ENCODE measurements at places on chromosomes 13 and 19. TPM values are rescaled to one million over a fixed set of nuclear protein-coding genes. Genes with fewer than 3 reads are reported as not detected.

DNA sequence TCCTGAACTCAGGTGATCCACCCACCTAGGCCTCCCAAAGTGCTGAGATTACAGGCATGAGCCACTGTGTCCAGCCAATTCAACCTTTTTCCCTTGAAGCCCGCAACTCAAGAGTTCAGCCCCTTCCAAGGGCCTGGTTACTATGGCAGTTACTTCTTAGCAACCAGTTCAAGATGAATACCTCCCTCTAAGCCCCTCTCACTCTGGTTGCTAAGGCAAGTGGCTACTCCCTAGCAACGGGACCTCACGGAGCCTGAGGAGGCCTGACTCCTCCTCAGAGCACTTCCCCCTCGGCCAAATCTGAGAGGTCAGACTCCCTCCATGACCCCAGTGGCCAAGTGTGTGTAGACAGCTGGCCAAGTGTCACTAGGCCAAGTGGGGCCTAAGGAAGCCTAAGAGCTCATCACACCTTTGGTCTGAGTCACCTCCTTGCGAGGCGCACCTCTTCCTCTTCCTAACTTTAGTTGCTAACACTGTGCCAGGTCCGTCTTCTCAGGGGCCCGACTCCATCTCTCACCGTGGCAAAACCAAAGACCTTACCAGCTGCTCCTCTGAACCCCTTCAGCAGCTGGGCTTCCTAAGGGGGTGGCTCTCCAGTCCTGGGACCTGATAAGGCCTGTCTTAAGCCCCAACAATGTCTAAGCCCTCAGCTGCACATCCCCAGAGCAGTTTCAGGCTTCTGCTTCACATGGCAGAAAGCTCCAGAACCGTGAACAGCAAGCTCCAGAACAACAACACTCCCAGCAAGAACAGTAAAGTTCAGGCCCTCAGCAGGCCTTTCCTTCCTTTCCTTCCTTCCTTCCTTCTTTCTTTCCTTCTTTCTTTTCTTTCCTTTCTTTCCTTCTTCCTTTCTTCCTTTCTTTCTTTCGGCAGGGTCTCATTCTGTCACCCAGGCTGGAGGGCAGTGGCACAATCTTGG, 9.6 kb downstream of the CD37 start:
- H3K27ac ChIP-seq: no peak overlapping the region
- DNase-seq: no peak
- no peak overlapping the region for H3K4me3 ChIP-seq

GRCh38 chr13:108993346-108993745, 363.9 kb downstream of the MYO16 start:
- no peak overlapping the region for H3K27ac ChIP-seq
- H3K4me3 ChIP-seq: no peak overlapping the region
- no peaks in the 10 kb centered on the region for H3K4me1 ChIP-seq

DNA sequence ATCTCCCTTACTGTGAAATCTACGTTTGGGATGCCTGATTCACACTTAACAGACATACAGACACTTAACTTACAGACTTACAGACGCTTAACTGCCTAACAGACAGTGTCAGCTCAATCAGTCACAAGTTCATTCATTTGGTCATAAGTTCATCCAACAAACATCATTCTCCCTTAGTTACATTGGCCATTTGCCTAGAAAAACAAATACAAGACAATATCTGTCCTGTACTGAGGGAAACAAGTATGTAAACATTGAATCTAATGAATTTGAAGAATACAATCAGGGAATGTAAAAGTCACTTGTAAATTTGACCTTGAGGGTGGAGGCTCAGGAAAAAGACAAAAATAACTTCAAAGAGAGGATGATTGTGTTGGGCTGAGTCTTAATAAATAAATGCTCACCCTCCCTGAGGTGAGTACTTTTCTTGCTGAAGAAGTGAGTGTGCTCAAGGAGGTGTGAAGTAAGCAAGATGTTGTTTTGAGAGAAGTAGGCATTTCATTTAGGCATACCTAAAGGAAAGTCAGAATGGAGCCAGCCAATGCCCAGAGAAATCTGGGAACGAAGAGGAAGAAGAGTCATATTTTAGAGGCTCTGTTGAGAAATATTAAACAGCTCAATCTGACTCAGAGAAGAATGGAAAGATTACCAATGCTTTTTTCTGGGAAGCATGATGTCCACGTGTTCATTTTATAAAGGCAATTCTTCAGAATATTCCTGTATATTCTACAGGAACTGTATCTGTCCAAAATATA, 958.4 kb upstream of the SLC10A2 start:
- 0 out of 2 replicates have a peak, but pooled peaks cover 3% of the 10 kb centered on the region for H3K4me1 ChIP-seq
- H3K27me3 ChIP-seq: no peaks in the 10 kb centered on the region
- no peaks in the 10 kb centered on the region for H3K36me3 ChIP-seq
- no peak for DNase-seq
- no peak overlapping the region for H3K27ac ChIP-seq

- H3K27ac ChIP-seq: no peak overlapping the region
- DNase-seq: no peak
- H3K4me3 ChIP-seq: no peak overlapping the region
- peaks cover under 1% of the 10 kb centered on the region for H3K4me1 ChIP-seq
- peaks cover 6% of the 10 kb centered on the region for H3K27me3 ChIP-seq
Measured at GRCh38 chr19:5430237-5430636, 25.0 kb upstream of the ZNRF4 start.

DNA sequence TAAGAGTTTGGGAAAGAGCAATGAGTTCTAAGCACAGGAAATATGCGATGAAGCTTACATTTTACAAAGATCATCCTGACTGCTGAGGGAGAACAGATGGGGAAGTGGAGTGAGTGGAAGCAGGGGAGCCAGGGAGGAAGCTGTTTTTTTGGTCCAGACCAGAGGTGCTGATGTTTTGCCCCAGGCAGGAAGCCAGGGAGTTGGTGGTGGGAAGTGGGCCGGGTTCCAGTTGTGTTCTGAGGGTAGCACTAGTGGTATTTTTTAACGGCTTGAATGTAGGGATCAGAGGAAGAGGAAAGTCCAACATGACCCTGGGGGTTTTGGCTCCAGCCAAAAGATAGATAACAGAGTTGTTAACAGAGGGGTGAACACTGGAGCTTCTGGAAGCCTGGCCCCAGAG, 20.7 kb upstream of the OLFM4 start:
- no peak overlapping the region for H3K27ac ChIP-seq
- H3K4me3 ChIP-seq: no peak overlapping the region
- H3K4me1 ChIP-seq: no peaks in the 10 kb centered on the region
- no peaks in the 10 kb centered on the region for H3K36me3 ChIP-seq
- H3K27me3 ChIP-seq: no peaks in the 10 kb centered on the region
- DNase-seq: no peak

DNA sequence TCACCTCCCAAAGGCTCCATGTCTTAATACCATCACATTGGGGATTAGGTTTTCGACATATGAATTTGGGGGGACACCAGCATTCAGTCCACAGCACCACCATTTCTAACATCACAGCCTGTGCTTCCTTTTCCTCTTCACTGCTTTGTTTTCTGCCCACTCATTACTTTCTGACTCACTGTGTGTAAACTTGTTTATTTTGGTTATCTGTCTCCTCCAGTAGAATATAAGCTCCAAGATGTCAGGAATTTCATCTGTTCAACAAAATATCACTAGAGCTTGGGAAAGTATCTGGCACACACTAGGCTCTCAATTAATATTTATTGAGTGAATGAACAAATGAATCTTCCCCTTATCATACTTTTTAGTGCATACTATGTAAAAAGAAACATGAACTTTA, 152.0 kb downstream of the NUFIP1 start:
- no peaks in the 10 kb centered on the region for H3K27me3 ChIP-seq
- H3K4me3 ChIP-seq: no peak overlapping the region
- H3K4me1 ChIP-seq: no peaks in the 10 kb centered on the region
- H3K27ac ChIP-seq: no peak overlapping the region
- no peaks in the 10 kb centered on the region for H3K36me3 ChIP-seq

DNA sequence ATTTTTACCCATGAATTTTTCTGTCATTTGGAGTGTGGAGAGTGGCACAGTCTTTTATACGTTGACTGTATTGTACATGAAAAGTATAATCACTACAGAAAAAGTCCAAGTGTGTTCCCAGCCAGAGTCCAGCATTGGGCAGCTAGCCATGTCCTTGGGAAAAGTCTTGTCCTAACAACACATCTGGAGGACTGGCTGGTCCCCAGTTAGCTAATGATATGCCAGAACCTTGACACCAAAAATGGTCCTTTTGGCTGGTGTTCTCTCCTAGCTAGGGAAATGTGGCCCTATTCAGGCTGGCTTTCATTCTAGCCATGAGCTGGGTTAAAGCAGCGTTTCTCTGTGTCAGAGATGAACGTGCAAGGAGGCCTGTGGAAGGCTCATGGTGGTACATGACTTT, 98.9 kb downstream of the ESD start:
- H3K4me1 ChIP-seq: no peaks in the 10 kb centered on the region
- H3K4me3 ChIP-seq: no peak overlapping the region
- no peak overlapping the region for H3K27ac ChIP-seq

DNA sequence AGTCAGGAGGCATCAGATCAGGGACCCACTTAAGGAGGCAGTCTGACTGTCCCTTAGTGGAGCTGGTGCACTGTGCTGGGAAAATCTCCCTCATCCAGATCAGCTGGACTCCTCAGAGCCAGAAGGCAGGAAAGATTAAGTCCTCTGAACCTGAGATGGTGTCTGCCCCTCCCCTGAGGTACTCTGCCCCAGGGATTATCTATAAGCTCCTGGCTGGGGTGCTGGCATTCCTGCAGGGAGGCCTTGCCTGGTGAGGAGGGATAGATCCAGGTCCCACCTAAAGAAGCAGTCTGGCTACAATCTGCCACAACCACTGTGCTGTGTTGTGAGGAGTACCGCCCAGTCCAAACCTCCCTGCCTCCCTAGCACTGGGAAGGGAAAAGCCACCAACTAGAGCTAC, 81.2 kb downstream of the NHLRC3 start:
- no peak overlapping the region for H3K4me3 ChIP-seq
- H3K36me3 ChIP-seq: no peaks in the 10 kb centered on the region
- H3K4me1 ChIP-seq: no peaks in the 10 kb centered on the region
- no peak overlapping the region for H3K27ac ChIP-seq
- H3K27me3 ChIP-seq: peaks cover 9% of the 10 kb centered on the region
- no peak for DNase-seq

- no peaks in the 10 kb centered on the region for H3K36me3 ChIP-seq
- no peak for DNase-seq
- H3K27me3 ChIP-seq: no peaks in the 10 kb centered on the region
- no peak overlapping the region for H3K4me3 ChIP-seq
- no peaks in the 10 kb centered on the region for H3K4me1 ChIP-seq
Measured at GRCh38 chr19:36421749-36422481, 3.5 kb upstream of the ZFP82 start.

DNA sequence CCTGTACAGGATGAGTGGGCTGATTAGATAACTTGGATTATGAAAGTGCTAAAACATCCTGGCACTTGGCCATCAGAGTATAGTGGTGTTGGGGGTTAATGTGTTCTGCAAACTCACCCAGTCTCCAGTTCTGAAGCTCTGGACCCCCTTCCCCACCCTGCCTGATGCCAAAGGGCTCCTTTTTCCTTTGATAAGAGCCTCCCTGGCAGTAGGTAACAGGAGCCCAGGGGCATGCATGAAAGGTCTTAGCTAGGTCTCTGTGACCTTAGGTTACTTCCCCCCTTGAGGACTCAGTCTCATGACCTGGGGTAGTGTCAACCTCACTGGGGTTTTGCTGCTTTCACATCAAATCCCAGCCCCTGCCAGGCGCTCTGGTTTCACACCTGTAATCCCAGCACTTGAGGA, 2.5 kb downstream of the RPS28 start:
- H3K4me3 ChIP-seq: no peak overlapping the region
- DNase-seq: no peak
- peak overlapping the region; percentile 74 for H3K27ac ChIP-seq
- H3K27me3 ChIP-seq: no peaks in the 10 kb centered on the region
- peaks cover 25% of the 10 kb centered on the region for H3K4me1 ChIP-seq

- H3K4me3 ChIP-seq: no peak overlapping the region
- no peaks in the 10 kb centered on the region for H3K27me3 ChIP-seq
- DNase-seq: no peak
- peaks cover 5% of the 10 kb centered on the region for H3K4me1 ChIP-seq
- H3K27ac ChIP-seq: no peak overlapping the region
- H3K36me3 ChIP-seq: no peaks in the 10 kb centered on the region
Measured at GRCh38 chr19:34184880-34185491, 12.7 kb downstream of the LSM14A start.

DNA sequence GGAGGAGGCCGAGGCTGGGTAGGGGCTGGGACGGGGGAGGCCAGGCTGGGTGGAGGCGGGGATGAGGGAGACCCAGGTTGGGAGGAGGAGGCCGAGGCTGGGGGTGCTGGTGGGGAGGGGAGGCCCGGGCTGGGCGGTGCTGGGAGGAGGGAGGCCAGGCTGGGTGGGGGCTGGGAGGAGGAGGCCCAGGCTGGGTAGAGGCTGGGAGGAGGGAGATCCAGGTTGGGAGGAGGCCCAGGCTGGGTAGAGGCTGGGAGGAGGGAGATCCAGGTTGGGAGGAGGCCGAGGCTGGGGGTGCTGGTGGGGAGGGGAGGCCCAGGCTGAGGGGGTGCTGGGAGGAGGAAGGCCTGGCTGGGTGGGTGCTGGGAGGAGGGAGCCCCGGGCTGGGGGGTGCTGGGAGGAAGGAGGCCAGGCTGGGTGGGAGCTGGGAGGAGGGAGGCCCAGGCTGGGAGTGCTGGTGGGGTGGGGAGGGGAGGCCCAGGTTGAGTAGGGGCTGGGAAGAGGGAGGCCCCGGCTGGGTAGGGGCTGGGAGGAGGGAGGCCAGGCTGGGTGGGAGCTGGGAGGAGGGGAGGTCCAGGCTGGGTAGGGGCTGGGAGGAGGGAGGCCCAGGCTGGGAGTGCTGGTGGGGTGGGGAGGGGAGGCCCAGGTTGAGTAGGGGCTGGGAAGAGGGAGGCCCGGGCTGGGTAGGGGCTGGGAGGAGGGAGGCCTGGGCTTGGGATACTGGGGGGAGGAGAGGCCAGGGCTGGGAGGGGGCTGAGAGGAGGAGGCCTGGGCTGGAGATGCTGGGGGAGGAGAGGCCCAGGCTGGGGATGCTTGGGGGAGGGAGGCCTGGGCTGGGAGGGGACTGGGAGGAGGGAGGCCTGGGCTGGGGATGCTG, 10.7 kb downstream of the TPGS1 start:
- DNase-seq: no peak
- no peaks in the 10 kb centered on the region for H3K4me1 ChIP-seq
- no peaks in the 10 kb centered on the region for H3K36me3 ChIP-seq

DNA sequence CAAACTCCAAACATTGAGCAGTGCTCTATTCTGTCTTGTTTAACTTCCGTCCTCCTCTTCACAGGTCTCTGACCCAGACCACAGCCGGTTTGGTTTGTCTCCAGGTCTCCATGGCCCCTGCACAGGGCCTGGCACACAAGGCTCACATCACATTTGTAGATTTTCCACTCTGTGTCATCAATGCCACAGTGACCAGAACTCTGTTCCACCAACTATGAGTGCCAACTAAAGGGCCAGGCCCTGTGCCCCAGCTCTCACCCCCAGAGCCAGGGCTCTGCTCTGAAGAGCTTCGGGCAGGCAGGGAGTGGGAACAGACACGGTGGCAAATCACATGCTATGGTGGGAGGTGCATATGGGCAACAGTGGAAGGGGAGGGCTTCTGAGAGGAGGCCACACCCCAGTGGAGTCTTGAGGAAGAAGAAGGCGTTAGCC, 16.0 kb downstream of the SMG9 start:
- H3K36me3 ChIP-seq: peaks cover 64% of the 10 kb centered on the region
- no peak overlapping the region for H3K4me3 ChIP-seq
- H3K4me1 ChIP-seq: peaks cover 26% of the 10 kb centered on the region
- peak overlapping the region; percentile 43 for H3K27ac ChIP-seq
- no peak for DNase-seq

Gene ZNF135
- total RNA-seq: not detected

Gene ADPRHL1
- total RNA-seq: 12.6 TPM

Gene CYP4F2
- total RNA-seq: 1.1 TPM

Gene CLN5
- total RNA-seq: 21.4 TPM

Gene UBE2L5
- 0.15 TPM for total RNA-seq

Gene TMPRSS9
- total RNA-seq: not detected

Gene ALOX5AP
- total RNA-seq: not detected

Gene DMKN
- total RNA-seq: 246 TPM

Gene SIGLEC6
- total RNA-seq: not detected

Gene CERS1
- total RNA-seq: 0.96 TPM
